ENCODE measurements at places on chromosomes 2 and 18.
A peak's percentile ranks its signal among the peaks of the same experiment; 100 is the strongest.

GRCh38 chr2:206561962-206562361, 80.3 kb upstream of the FAM237A start:
- no peak for DNase-seq

DNA sequence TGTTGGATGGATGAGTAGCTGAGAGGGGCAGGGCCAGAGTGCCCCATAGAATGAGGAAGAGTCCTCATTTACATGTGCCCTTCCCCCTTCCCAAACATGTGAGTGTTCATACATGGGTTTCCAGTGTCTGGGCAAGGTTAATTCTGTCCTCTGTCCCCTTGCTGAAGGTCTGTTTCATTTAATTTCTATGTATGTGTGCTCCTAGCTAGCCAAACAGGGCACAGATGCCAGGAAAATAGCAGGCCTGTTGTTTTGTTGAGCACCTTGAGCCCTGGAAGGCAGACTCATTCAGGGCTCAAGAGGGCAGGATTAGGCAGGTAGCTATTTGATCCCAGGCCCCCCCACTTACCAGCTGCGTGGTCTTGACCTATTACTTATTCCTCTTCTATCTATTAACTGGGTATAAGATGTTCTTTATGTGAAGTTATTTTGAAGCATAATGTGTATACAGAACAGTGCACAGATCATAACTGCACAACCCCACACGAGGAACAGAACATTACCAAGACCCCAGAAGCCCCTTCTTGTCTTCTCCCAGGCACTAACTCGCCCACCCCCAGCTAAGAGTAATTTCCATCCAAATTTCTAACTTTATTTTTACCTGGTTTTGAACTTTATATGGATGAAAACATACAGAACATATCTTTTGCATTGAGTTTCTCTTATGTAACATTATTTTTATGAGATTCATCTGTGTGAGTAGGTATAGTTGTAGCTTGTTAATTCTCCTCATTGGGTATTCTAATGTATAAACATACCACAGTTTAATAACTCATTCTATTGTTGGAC, 164.3 kb downstream of the RPIA start:
- DNase-seq: no peak

DNA sequence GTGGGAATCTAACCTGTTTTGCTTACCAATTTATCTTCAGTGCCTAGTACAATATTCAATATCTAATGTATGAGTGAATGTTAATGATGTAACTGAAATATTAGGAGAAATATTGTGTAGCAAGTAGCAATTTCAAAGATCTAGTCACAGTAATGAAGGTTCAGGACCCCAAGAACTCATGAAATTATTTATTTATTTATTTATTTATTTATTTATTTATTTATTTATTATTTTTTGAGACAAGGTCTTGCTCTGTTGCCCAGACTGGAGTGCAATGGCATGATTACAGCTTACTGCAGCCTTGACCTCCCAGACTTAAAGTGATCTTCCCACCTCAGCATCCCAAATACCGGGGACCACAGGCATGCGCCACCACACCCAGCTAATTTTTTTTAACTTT, 126.9 kb downstream of the KCNJ3 start:
- DNase-seq: no peak

- DNase-seq: no peak
Measured at GRCh38 chr2:105438104-105438929, 39.5 kb upstream of the FHL2 start.

- DNase-seq: no peak
Measured at GRCh38 chr2:37896319-37896718, 28.8 kb upstream of the RMDN2 start.

GRCh38 chr2:182132605-182133004, 147.0 kb downstream of the PPP1R1C start:
- no peak for DNase-seq

GRCh38 chr2:217000406-217000805, 140.5 kb upstream of the TNP1 start:
- no peak for DNase-seq

DNA sequence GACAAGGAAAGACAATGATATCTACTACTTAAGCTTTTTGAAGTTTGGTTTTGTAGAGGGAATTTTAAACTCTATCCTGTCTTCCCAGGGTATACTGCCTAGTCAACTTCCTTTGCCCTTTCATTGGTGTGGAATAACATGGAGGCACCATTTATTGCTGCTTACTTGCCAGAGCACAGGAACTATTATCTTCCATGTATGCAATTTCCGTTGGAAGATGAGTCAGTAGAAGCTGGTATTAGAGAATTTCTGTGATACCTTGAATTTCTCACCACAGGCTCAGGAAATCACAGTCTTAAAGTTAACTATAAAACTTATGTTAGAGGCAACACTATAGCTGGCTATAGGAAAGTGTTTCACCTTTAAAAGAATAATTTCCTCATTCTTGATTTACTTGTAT, 40.9 kb upstream of the RGPD4 start:
- DNase-seq: no peak

DNA sequence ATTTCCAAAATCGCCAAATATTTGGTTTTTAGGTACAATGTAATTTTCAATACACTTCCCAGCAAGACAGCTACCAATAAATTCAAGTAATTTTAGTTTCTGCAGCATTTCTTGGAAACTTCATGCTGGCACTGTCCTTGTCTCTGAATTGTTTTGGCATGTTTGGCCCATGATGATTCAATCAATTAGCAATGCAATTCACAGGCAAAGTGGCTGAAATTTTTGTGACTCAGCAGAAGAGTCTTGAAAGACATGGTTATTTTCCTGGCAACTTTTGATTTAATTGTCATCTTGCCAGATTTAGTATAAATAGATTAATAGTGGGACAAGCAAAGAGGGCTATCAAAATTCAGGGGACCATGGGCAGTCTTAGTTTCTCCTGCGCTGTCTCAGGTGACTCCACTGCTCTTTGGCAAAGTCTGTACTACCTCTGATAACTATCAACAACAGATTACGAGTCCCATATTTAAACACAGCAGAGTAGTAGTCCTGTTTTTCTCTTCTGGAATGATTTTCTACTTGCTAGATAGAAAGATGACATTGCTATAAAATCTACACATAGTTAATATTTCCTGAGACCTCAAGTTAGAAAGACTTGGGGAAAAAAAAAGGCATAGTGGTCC, 88.9 kb upstream of the CYP26B1 start:
- DNase-seq: no peak

DNA sequence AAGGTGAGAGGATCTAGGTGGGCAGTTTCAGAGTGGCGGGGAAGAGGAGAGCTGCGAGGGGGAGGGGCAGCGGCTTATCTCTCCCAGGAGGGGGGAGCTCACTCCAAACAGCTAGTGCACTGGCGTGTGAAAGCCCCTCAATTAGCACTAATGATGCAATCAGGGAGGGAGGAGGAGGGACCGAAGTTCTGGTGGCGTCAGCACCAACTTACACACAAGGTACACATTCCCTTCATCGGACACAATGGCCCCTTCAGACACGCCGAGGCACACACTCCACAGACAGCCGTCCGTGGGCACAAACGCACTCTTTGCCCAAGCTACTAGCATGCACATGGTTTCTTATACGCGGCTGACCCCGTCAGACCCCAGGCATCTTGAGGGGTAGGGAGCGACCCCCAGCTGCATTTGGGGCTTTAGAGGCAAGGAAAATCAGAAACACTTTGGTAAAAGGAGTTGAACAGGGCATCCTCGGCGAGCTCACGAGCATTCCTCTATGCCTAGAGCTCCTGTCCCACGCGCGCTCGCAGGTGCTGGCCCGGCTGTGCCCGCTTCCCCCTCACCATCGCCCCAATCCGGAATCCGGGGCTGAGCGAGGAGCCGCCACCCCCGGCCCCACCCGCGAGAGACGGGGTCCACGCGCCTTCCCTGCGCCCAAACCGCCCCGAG, 868 bp upstream of the PKDCC start:
- DNase-seq: no peak

GRCh38 chr2:173708806-173709205, 256.4 kb downstream of the SP3 start:
- no peak for DNase-seq

GRCh38 chr2:56705713-56706112, 521.9 kb downstream of the CCDC85A start:
- DNase-seq: no peak

DNA sequence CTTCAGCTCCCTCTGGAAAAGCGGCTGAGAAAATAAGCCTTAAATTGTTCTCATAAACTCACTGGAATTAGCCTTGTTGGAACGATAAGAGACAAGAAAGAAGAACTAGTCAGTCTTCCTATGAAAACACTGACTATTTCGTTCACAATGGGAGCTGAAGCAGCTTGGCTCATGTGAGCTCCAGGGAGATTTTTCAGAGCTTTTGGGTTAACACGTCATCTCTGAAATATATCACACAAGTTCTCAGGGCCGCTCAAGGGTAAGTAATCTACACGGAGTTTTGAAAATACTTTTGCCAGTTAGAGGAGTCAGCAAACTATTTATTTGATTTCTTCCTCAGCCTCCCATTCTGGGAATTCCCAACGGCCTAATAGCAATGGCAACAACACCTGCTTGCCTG, 316.2 kb upstream of the MGAT5 start:
- DNase-seq: no peak

- no peak for DNase-seq
Measured at GRCh38 chr2:98796775-98797544, 66.0 kb upstream of the MGAT4A start.

- no peak for DNase-seq
Measured at GRCh38 chr2:53715568-53715967, 52.0 kb upstream of the CHAC2 start.

DNA sequence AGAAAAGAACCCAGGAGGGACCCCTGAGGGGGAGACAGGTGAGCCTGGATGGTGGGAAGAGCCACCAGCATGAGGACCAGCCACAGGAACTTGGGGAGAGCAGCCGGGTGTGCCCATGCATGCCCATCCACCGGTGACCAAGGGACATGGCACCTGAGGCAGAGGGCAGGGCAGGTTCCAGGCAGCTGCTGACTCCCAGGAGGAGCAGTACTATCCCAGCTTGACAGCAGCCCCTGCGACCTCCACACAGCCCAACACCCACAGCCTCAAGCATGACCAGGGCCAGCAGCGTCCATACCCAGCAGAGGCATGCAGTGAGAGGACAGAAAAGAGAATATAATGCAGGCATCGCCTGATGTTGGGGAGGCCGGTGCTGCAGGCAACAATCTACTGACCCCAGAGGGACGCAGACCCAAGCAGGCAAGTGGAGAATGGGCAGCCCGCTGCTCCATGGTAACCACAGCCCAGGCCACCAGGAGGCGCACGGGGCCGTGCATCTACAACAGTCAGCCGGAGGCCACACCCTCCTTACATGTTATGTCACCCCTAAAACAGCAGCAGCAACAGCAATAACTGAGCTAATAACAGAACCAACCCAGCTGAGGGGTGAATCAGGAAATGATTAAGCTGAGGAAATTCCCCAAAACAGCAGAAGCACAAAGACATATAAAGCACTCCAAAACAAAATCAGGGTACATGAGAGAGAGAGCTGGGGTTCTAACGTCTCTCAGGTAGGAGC, 44.1 kb downstream of the ANKMY1 start:
- DNase-seq: peak; percentile 54

- no peak for DNase-seq
Measured at GRCh38 chr18:46750626-46751025, 6.2 kb downstream of the ST8SIA5 start.

DNA sequence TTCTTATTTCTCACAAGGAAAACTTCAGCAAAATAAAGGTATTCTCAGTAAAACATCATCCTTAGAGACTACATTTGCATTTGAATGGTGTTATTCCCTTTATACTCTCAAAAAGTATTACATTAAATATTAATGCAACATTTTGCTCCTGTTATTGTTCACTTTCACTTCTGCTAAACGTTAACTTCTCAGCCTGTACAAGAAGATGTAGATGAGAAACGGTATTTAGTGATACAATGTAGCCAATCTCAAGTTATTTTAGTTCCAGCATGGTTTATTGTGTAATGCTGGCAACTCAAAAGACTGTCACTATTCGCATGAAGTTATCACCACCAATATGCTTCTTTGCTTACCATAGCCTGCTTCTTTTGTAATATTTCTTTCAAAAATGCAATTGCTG, 514.1 kb downstream of the CPS1 start:
- DNase-seq: no peak

DNA sequence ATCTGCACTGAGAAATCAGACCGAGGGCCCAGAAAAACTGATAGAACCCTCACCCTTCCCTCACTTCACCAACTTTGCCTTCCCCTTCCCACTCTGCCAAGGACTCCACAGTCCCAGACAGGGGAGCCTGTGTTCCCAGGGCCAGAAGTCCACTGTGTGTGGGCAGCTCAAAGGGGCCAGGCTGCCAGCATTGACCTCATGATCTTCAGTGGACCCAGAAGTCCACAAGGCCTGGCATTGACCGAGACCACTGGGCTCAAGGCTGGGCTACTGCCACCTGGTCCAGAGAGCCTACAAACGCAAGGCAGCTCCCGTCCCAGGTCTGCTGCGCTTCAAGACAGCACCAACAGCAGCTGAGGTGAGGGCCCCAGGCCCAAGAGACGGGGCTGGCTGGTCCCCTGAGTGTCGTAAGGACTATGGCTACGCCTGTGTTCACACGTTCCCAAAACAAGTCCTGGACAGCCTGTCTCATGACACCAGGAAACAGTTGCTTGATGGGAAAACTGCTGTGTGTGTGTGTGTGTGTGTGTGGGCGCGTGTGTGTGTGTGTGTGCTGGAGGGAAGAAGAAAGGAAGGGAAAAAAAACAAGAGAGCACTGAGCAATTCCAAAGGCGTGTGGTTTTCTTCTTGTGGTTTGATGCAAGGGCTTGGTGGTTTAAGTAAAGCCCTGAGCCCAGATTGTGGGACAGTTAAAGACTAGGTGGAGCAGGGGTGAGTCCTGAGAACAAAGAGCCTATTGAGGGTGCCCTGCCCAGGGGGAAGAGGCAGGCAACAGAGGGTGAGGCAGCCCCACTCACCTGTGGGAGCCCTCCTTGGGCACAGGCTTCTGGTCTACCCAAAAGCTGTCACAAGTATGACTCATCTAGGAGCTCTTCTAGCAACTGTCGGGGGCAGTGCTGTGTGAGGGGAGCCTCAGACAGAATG, 46.6 kb upstream of the ZBTB7C start:
- peak; percentile 98 for DNase-seq

DNA sequence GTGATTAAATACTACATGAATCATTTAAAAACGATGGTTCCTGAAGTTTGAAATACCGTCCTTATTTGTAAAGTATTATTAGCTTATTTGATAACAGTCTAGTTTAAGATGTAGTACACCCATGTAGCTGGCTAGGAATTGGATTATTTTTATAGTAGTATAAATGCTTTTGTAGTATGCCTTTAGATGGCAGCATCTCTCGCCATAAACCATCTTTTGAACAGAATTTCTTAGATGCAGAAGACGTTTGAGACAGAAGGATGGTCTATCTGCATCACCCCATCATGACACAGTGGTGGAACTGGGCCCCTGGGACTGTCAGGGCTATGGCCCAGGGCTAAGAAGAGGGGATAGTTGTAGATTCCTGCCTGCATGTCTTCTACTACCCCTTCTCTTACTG, 152.7 kb downstream of the WDSUB1 start:
- no peak for DNase-seq

DNA sequence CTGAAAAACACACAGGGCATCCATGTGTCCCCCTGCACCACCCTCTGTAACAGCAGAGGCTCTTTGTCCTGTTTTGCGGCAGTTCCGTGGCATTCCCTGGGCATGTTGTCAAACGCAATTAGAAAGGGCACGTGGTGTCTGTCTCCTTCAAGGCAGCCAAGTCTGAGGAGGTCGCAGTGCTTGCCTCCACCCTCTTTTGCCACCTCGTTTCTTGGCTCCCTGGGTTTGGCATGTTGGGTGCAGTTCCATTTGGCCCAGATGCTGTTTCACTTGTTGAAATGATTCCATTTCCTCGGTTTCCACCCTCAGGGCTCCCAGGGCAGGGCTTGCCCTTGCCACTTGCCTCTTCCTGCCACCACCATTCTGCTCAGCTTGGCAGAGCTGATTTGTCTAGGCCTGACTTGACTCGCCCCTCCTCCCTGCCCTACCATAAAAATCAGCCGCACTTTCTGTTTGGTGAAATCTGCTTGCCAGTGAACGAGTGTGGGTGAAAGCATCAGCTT, 12.4 kb downstream of the CCL20 start:
- no peak for DNase-seq

All from Jurkat, Clone E6-1 (cell line).